Bronchial epithelial cell (primary cell): ENCODE measurements at places on chromosomes 3 and 15. TPM values are rescaled to one million over a fixed set of nuclear protein-coding genes. Genes with fewer than 3 reads are reported as not detected.
A peak's percentile ranks its signal among the peaks of the same experiment; 100 is the strongest.

DNA sequence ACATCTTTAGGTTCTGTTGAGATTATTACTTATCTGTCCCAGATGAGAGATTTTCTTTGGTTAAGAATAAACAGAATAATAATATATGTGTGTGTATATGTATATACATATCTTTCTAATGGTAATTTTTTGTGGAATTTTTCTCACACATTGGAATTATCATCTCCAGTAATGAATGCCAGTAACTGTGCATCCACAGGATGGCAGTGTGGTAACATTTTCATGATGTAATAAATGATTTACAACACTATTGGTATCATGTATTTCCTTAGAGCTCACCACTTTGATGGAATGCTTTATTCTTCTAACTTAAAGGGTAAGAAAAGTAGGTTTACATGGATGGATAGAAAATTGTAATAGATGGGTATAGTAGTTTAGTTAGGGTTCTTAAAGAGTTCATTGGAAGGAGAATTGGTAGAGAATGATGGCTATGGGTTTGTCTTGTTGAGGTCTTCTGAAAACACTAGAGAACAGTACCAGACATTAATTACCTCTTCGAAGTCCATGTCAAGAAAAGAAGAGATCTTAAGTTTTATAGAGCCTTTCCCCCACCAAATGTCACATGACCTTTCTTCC lies 78.1 kb downstream of the STT3B start:
- DNase-seq: peak; percentile 54

DNA sequence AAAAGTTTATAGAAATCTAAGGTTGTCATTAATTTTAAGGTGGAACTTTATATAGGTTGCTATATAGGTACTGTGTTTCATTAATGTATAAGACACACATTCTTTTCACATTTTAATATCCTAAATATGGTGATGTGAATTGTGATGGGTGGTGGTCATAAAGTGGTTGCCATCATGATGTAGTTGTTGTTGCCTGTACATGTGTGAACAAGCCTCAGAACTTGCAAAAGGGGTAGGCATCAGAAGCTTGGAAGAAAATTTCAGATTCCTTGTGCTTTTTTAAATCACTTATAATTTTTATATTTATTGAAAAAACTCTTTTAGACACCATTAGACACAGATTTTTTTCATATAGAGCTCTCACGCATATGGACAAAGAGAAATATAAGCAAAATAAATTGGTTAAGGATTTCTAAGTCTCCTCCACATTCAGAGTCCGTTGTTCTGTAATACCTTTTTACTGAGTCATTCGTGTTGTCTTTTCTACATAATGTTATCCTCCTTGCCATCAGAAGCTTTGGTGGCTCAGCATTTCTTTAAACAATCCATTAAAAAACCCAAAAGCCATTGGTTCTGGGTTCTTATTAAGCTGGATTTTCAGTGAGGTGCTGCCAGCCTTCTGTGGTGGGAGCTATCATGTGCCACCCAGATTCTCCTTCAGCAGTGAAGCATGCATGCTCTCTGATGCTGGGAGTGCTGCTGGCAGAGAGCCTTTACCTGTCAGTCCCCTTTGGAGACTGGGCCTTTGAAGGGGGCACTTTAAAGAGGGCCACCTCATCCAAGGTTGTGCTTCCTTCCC lies 140.4 kb upstream of the GALNT15 start:
- peak; percentile 56 for DNase-seq

GRCh38 chr15:72197460-72198355 lies at the start of gene GRAMD2A:
Gene GRAMD2A (minus strand): TSS chr15:72197787.
- DNase-seq: peak; percentile 65

Gene CCDC54
- total RNA-seq: not detected in 2 replicates

Gene MUSTN1
- not detected in 2 replicates for total RNA-seq

Gene CPLX3
- total RNA-seq: not detected in 2 replicates

Gene FOXL2NB
- under 0.01 and 0.13 TPM in 2 replicates for total RNA-seq

Gene CADM2
- total RNA-seq: under 0.01 and 0.26 TPM in 2 replicates

Gene CNTN4
- total RNA-seq: 0.26 and 0.79 TPM in 2 replicates

- DNase-seq: peak; percentile 15
These were observed 167.4 kb upstream of the CTDSPL start for GRCh38 chr3:37694284-37694675.

GRCh38 chr3:69240651-69241568 lies 118.5 kb upstream of the LMOD3 start:
- no peak for DNase-seq

- peak; percentile 66 for DNase-seq
These were observed 3.8 kb upstream of the SLCO3A1 start for GRCh38 chr15:91849749-91850161.

DNA sequence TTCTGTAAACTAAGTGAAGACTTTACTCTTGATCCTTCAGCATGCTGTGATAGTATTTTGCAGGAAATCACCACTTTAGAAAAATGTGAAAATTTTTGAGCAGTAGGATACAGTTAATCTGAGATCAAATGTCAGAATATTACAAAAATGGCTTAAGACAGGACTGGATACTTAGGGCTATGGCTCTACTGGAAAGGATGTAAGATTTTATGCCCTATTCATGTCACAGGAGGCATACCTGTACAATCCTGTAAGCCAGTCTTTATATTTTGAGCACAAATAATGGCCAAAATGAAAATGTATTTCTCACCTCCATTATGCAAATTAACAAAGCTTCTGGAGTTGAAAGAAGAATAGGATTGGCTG lies 8.6 kb upstream of the TGFBR2 start:
- DNase-seq: no peak

DNA sequence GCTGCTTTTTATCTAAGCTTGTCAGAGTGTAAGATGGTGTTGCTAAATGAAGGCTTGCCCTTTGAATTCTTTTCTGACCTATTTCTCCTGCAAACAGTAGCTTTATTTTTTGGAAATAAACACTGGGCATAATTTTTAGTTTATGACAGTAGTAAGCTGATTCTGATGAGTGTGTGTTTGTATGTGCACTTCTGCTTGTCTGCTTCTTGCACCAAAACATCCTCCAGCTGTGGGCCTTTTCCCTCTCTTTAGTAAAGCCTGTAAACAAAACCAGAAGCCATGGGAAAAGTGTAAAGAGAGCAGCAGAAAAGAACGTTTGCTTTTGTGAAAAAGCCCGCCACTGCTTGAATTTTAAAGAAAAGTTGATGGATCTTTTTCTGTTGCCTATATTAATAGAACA lies 136.4 kb upstream of the IL12A start:
- no peak for DNase-seq

DNA sequence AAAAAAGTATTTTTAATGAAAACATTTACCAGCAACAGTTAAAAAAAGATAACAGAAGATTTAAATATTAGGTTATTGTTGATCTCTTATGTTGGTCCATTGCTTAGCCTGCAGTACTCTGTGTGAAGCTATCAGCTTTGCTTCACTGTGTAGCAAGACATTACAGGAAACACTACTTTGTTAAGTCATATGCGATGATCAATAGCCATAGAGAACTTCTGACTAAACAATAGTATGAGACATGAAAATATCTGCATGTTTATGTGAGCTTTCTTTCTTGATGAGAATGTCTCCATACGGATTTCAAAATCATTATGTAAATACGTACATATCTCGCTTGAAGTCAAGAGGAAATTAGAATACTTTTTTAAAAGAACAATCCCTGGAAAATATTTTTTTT lies 27.0 kb upstream of the CAPN3 start:
- peak; percentile 76 for DNase-seq

Gene TGM4
- under 0.01 TPM in 2 replicates for total RNA-seq
